Activated CD4-positive, alpha-beta T cell treated with anti-CD3 and anti-CD28 coated beads, Interleukin-2, amount 10 ng/mL, durations not matched to agents 24 days and 14 days (primary cell): ENCODE measurements at places on chromosomes 12 and 14. TPM values are rescaled to one million over a fixed set of nuclear protein-coding genes. Genes with fewer than 3 reads are reported as not detected.

The TROAP gene
- 49.9 and 51.6 TPM in 2 replicates for total RNA-seq

The KRT78 gene
- total RNA-seq: not detected in 2 replicates

The HPD gene
- total RNA-seq: not detected in 2 replicates

The SERPINA9 gene
- not detected in 2 replicates for total RNA-seq

The TTC7B gene
- 2.4 and 5.4 TPM in 2 replicates for total RNA-seq

The BDKRB2 gene
- total RNA-seq: not detected in 2 replicates

The KLHDC1 gene
- total RNA-seq: 0.95 and 0.96 TPM in 2 replicates

The CDC42BPB gene
- 1.5 and 1.7 TPM in 2 replicates for total RNA-seq

The ST8SIA1 gene
- total RNA-seq: 0.21 and 0.28 TPM in 2 replicates

The BBOF1 gene
- 0.57 and 0.72 TPM in 2 replicates for total RNA-seq

The ACOT4 gene
- total RNA-seq: 1.3 and 1.4 TPM in 2 replicates

The TAS2R10 gene
- 0.26 TPM in 1 of 2 replicates, not detected in the other for total RNA-seq

The TEX52 gene
- total RNA-seq: 0.17 TPM in 1 of 2 replicates, not detected in the other

The ABCB9 gene
- total RNA-seq: 3.7 and 4.1 TPM in 2 replicates

The PAPLN gene
- total RNA-seq: 0.54 and 0.83 TPM in 2 replicates

The SRGAP1 gene
- total RNA-seq: 0.16 and 0.21 TPM in 2 replicates

The KICS2 gene
- total RNA-seq: 12.8 and 17.1 TPM in 2 replicates

The MMP19 gene
- total RNA-seq: not detected in 2 replicates

The CIT gene
- 44.5 and 51.5 TPM in 2 replicates for total RNA-seq

The RNASE12 gene
- not detected in 2 replicates for total RNA-seq

The FAM222A gene
- 1.3 and 1.5 TPM in 2 replicates for total RNA-seq

The CPNE6 gene
- not detected in 2 replicates for total RNA-seq

The ZDHHC22 gene
- total RNA-seq: not detected in 2 replicates

The KERA gene
- total RNA-seq: not detected in 2 replicates
